ENCODE measurements at places on chromosomes 1 and 21.
A peak's percentile ranks its signal among the peaks of the same experiment; 100 is the strongest.

DNA sequence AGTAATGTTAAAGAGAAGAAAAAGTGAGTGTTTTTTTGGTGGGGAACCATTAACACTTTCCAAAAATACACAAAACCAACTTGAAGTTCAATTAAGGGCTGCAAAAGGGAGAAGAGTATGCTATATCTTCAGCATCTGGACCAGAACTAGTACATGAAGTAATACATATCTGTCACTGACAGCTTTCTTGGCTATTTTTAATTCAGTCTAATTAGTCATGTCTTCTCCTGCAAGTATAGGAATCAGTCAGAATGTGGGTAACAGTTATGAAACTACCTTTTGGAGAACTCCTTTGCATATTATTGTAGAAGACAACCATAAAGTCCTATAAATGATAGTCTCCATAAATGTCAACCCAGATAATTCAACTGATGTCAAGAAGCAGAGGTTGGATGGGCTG is 901.2 kb downstream of the TTLL7 start:
- no peak for DNase-seq

GRCh38 chr1:189033169-189033568 is 1444.5 kb downstream of the BRINP3 start:
- no peak for DNase-seq

DNA sequence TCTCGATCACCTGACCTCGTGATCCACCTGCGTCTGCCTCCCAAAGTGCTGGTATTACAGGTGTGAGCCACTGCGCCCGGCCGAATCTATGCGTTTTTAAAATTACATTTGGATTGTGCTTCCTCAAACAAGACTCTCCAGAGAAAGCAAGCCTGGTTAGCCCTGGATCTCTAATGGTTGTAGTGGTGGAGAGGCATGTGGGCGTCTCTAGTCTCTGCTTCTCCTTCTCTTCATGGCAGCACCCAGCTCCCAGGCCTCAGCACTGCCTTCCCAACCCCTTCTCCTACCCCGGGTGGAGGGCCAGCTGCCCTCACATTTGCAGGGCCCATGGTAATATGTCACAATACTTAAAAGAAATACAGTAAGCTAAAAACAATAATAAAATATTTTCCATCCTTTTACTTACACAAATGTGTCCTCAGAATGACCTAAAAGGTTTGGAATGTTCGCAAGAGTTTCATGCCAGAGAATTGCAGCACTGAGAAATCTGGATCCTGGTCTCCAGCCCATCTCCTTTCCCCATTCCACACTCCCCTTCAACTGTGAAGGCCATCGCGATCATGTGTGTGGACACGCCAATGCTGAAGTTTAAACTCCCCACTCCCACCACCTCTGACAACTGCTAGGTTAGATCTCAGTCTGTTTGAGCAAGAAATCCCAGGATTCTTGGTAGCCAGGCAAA is 7.0 kb downstream of the OR14I1 start:
- no peak for DNase-seq

GRCh38 chr1:145960468-145961108 is 2.8 kb upstream of the LIX1L start:
- peak; percentile 85 for DNase-seq

- DNase-seq: no peak
Observed at GRCh38 chr1:155005076-155006011, 2.7 kb downstream of the ZBTB7B start.

Measured in left kidney (tissue), 8 donors.